ENCODE measurements at places on chromosomes 13 and 19. TPM values are rescaled to one million over a fixed set of nuclear protein-coding genes. Genes with fewer than 3 reads are reported as not detected.

Gene CARS2
- 42.3 TPM for total RNA-seq

Gene TLE6
- 4.5 TPM for total RNA-seq

DNA sequence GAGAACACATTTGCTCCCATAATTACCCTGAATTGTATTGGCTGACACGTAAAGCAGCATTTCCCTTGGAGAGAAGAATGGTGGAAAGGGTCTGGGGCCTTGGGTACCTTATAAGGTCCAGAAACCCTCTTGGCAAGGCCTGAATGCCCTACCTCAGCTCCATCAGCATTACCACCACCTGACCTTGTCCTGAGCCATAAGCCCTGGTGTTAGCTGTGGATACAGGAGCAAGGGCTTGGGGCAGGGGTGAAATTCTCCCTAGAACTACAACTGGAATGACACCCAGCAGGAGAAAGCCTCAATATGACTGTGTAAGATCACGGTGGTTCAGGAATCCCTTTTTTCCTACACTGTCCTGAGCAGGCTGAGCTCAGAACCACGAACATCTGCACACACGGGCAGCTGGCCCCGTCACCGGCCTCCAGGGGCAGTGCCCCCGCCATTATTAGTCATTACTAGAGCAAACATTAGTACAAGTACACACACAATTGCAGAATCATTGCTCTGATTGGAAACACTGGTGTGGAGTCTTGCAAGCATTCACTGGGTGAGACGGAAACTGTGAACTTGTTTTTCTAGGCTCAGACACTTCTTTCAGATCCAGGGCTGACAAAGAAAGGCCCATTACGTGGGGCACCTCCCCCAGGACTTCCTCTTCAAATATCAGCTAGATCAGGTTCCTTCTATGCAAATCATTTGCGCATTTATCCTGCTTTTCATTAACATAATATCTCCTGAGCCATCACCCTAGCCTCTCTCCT is 26.8 kb upstream of the MTIF3 start:
- H3K36me3 ChIP-seq, result no peaks in the 10 kb centered on the region
- peak; percentile 1 for DNase-seq
- H3K27me3 ChIP-seq, result no peaks in the 10 kb centered on the region
- H3K27ac ChIP-seq, result no peak overlapping the region
- H3K4me1 ChIP-seq, result peaks cover 16% of the 10 kb centered on the region
- peak overlapping the region; percentile 2 for H3K4me3 ChIP-seq

GRCh38 chr13:58081301-58081820 is 449.8 kb downstream of the PCDH17 start:
- H3K36me3 ChIP-seq, result no peaks in the 10 kb centered on the region
- DNase-seq, result no peak
- no peaks in the 10 kb centered on the region for H3K27me3 ChIP-seq
